ENCODE measurements at places on chromosomes 3 and 15.

GRCh38 chr3:88059380-88060170, 520 bp downstream of the ZNF654 start:
- no peak for DNase-seq

DNA sequence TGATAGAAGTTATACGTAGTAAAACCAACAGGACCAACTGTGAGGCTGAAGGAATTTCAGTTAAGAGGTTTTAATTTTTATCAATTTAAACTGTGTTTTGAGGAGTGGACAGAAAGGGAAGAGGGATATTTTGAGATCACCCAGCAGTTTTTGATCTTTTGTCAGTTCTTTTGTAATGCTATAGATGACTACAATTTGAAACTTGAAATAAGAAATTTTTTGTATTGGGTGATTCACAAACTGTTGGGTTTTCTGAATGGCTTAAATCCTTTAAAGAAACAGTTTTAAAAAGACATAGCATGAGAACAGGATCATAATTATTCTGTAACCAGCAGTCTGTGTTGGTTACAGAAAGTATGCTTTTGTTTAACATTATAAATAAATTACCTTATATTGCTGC, 67.4 kb downstream of the TCF12 start:
- no peak for DNase-seq

DNA sequence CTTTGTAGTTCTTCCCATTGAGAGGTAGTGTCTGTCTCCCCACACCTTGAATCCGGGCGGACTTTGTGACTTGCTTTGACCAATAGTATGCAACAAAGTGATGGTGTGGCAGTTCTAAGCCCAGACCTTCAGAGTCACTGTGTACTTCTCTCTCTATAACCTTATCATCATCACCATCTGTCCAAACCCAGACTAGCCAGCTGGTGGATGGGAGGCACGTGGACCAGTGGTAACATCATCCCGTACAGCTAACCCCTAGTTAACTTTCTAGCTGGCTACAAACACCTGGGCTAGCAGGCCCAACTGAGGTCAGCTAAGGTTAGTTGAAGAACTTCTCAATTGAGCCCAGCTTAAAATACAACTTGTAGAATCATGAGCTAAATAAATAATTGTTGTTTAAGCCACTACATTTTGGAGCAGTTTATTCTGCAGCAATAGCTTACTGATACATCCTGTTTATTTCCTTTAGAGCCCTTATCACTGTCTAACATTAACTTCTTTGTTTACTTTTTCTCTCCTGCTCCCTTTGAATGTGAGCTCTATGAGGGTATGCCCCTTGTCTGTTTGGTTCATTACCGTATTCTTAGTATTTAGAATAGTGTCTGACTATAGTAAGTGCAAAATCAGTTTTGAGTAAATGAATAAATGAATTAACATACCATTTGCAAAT, 11.5 kb upstream of the CCR9 start:
- peak; percentile 58 for DNase-seq

DNA sequence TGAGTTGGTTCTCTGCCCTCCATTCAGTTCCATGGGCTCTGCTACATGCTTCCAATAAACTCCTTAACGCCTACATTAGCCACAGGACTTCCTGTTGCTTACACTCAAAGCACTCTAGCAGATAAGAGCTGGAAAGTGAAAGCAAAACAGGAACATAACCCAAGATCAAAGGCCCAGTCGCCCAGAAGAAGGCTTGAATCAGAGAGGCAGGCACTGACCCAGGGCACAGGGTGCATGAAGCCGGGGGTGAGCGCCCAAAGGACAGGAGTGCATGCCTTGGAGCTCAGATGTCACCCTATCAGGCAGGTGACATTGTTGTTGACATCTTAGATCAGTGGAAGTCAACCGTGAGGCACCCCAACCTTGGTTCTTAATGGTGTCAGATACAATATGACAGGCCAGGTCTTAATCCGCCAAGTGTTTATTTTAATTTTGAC, 235.1 kb downstream of the UACA start:
- no peak for DNase-seq

DNA sequence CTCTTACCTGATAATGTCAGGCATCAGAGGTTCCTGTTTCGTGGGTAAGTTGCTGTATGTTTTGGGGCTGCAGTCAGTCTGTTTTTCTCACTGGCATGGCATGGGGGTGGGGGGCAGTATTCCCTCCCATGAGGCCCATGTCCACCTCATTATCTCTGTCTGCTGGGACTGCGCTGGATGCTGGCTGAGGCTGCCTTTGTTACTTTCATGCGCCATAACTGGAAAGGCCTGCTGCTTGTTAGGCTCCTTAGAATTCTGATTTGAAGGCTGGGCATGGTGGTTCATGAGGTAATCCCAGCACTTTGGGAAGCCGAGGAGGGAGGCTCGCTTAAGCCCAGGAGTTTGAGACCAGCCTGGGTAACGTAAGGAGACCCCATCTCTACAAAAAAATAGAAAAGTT, 9.8 kb downstream of the APBA2 start:
- DNase-seq, result no peak

DNA sequence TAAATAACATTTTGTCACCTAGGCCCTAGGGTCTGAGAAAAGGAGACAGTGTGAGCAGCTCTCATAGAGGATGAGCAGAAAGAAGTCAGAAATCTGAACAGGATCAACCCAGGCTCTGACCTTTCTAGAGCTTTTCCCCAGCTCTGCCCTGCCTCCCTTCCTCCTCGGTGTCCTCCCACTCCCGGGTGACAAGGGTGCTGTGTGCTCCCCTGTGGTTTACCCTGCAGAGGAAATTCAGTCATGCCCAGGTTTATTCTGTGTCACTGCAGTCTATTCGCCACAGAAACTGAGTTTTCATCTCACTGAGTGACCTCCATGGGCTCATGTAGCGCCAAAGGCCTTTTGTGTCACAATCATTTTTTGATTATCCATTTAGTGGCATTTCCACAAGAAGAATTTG, 76.6 kb downstream of the IL12A start:
- no peak for DNase-seq

DNA sequence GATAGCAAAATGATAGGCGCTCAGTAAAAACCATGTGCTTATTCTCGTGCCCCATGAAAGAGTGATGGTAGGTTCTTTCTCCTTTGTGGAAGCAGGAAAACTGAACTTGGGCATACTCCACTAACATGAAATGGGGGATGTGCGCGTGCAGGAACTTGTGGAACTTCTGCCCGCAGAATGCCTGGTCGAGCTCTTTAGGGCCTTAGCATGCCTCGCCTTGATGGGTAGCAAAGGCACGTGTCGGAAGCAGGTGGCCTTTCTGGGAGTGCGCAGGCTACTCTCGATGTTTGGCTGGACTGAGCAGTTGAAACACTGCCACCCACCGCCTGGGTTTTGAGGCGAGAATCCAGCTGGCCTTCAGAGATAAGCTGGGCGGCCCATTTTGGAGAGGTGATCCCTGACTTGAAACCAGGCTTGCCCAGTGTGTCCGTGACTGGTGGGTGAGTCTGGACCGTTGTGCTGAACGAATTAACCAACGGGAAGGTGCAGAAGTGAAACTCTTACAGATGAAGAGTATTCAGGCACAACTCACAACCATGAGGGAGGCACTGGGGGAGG, 842 bp downstream of the PCCB start:
- peak; percentile 63 for DNase-seq

DNA sequence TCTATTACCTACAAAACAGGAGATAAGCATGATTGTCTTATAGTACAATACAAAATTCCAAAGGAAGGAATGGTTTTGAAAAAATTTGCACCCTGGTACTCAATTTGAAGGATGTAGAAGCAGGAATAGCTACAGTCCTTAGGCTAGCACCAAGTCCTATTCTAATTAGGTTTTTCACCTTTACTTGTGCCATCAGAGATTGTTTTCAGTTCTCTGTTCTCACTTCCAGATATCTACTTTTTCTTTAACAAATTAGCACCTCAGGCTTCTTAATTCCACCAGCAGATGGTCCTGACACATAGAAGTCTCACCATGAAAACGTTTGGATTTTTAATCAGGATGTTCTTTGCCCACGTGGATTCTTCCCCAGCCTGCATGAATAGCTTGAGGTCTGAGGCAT, 43.8 kb downstream of the IL5RA start:
- DNase-seq, result no peak

- DNase-seq, result no peak
Observed at GRCh38 chr3:89699771-89700170, 592.4 kb downstream of the EPHA3 start.

DNA sequence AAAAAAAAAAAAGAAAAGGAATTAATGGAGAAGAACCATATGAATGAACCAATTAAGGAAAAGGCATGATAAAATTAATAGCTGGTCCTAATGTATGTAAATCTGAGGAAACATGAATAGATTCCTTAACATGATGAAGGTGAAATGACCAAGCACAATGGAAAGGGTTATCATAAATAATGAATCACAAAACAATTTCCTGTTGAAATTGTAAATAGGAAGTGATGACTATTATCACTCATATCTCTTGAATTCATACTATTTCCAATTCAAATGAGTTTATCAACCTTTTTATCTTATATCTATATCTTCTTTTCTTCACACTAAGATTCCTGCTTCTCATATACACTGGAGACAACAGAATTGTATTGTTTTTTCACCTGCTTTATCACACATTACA, 32.0 kb downstream of the AADACL2 start:
- no peak for DNase-seq

DNA sequence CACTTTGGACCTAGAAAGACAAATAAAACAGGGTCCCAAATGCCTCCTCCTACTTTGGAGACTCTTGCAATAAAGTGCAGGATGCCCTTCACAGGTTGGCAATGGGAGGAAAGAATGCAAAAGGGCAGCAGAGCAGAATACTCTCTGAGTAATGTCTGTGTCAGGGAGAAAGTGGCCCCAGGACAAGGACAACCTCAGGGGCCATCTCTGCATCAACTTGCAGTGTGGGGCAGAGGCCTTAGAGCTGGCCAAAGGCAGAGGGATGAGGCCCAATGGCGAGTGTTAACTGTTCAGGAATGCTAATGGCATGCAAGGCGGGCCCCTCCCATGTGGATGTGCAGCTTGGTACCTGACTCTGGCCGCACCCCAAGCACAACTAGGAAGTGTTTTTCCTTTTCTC, 8.4 kb downstream of the UPK1B start:
- no peak for DNase-seq

GRCh38 chr3:116005404-116005803, 382.1 kb downstream of the GAP43 start:
- peak; percentile 45 for DNase-seq

GRCh38 chr15:75199357-75199940, 2.2 kb upstream of the C15orf39 start:
- no peak for DNase-seq

DNA sequence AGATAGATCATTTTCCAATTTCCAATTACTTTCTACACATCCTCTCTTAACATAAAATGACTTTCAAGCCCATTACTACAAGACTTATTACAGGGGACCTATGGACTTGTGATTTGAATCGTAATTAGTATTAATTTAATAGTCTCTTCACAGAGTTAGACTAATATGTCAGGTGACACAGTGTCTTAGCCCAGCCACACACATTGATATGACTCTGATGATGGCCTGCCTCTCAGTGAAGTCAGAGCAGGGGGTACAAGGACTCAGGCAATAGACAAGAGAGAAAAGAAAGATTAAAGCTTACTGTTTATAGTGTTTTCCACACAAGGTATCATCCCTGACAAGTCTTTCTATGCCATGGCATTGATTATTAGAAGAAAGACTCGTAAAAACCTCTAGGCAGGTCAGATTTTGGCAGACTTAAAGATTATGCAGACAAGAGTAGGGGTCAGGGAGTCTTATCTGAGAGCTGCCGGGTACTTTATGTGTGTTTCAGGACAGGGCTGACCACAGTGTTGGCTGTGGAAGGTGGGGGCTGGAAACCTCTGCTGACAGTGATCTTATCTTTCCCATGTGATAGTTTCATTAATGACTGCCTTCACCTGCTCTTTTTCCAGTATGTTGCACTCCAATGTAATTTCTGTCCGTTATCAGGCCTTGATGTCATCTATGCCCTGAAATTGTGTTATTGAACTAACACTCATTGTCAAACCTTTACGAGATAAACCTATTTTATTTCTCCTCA, 50.1 kb downstream of the B3GALNT1 start:
- no peak for DNase-seq

DNA sequence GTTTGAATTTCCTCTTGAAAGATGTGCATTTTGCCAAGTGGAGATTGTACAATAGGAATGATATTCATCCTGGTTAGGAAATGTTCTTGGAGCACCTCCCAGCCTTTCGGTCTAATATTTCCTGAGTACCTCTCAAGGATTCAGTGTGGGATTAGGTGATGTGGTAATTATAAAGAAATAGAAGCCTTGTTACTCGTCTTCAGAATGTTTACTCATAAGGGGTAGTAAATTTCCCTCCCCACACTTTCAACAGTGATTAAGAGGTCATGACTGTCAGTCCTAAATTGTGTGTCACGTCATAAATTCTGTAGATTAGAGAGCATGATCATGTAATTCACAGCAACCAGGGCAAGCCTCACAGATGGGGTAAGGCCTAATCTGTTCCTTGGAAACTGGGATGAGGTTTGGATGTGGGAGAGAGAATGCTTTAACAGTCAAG, 633.1 kb upstream of the TBL1XR1 start:
- peak; percentile 96 for DNase-seq

DNA sequence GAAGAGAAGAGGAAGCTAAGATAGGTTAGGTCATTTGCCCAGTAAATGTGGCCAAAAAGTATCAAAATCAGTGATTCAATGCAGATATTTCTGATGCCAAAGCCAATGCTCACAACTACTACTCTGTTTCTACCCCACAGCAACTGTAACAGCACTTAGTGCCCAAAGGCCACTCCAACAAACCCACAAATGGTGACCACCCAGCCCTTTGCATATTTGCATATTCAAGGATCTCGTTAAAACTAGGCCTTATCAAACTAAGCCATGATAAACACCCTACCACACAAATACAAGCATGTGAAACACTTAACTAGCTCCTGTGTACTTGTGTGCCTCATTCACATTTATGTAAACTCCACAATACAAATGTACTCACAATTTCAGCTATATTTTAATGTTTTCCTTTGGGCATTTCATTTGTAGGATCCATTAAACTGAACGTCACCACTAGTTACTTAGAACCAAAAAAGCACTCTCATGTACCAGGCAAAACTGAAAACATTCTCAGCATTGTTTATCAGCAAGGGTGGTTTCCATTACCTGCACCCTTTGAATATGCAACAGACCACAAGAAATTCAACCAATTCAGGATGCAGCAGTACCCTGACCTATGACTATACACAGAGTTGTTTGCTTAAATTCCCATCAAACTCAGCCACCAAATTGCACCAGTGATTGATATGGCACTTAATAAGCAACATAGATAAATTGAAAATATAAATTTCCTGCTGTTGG, 111.2 kb upstream of the STT3B start:
- DNase-seq, result no peak

- peak; percentile 53 for DNase-seq
Observed at GRCh38 chr15:98548139-98548971, 100.0 kb upstream of the IGF1R start.

All from NCI-H524 treated with DMSO at 0.1 percent for 48 hours (cell line).